ENCODE measurements at places on chromosomes 5 and 9.

DNA sequence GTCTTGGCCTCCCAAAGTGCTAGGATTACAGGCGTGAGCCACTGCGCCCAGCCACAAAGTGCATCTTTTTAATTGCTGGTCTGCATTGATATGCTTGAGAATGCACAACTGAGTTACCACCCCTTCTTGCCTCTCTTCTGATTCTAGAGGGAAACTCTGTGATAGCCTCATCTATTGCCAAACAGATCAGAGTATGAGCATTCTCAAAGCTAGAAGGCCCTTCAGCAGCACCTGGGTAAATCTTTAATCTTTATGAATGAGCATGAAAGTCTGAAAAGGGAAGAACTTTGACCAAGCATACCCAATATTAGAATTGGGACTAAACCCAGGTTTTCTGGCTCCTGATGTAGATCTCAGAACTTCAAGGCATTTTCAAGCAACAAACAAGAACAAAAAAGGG lies 298.3 kb upstream of the TNC start:
- DNase-seq: no peak

DNA sequence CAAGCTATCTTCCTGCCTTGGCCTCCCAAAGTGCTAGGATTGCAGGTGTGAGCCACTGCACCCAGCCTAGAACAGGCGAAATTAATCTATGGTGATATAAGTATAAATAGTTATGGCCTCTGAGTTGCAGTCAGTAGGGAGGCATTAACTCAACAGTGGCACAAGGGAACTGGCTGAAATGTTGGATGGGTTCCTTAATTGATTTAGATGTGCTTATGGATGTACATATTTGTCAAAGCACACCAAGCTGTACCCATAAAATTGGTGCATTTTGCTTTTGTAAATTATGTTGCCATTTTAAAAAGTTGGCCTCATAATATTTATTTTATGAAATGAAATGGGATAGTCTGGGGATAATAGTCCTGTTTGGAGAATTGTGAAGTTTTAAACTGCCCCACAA lies 36.8 kb upstream of the GLIPR2 start:
- no peak for DNase-seq

DNA sequence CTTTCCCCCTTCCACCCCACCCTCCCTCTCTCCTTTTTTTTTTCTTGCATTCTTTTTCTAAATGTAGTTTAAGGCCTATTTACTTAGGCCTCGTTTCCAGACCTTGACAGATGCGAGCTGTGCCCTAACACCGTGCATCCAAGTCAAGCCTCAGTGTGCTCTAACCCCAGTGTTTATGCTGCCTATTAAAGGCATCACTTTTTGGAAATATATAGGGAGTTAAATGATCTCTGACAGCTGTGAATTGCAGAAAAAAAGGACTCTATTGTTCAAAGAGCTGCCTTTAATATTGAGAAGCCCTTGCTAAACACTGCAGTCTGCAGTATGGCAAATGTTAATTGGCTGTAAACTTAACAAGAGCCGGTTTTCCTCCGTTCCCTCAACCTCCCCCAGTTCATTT lies 270.4 kb upstream of the TUT7 start:
- no peak for DNase-seq

DNA sequence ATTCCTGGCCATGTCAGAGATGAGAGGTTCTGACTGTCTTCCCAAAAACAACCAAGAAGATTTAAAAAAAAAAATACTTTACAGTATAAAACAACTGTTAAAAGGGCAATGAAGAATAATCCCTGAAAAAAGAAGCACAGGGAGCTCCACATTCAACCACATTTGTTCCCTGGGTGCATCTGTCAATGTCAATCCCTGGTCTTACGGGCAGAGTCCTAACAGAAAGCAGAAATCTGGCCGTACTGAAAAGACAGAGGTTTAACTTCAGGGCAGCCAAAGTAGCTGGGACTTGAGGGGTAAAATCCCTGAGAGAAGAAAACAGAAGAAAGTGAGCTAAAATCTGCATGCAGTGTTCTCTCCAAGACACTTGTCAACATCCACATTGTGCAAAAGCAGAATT lies 76.6 kb downstream of the RICTOR start:
- no peak for DNase-seq

GRCh38 chr9:2024888-2025782 lies 10.0 kb downstream of the SMARCA2 start:
- DNase-seq: no peak

DNA sequence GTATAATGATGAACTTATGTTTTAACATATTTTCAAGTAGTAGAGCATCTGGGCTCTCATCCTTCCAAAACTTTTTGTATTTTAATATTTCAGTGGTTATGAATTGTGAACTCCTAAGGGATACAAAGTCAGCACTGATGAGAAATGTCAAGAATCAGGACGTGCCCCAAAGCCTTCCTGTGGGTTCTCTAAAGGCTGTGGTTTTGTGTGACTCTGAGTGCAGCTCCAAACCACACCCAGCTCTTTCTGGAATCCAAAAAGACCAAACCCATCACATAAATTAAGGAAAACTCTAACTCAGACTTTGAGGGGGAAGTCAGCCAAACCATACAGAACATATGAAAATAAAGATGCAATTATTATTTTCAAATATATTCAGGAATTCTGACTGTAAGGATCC lies 40.8 kb upstream of the SMU1 start:
- no peak for DNase-seq

GRCh38 chr9:2725126-2725525 lies 7.8 kb downstream of the KCNV2 start:
- DNase-seq: no peak

DNA sequence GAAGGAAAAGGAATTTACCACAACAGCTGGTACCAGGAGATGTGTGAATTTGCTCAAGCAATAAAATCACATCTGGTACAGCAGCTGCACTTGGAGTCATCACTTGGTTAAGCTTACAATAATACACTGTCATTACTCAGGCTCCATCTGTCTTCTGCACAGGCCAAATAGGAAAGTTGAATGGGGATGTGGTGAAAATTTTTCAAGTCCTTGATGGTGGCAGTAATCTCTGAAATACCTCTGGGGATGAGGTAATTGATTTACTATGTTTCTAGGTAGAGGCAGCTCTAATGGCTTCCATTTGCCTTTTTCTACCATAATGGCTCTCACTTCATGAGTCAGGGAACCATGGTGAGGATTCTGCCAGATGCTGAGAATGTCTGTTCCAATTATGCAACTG lies 206.8 kb upstream of the ATP10B start:
- no peak for DNase-seq

DNA sequence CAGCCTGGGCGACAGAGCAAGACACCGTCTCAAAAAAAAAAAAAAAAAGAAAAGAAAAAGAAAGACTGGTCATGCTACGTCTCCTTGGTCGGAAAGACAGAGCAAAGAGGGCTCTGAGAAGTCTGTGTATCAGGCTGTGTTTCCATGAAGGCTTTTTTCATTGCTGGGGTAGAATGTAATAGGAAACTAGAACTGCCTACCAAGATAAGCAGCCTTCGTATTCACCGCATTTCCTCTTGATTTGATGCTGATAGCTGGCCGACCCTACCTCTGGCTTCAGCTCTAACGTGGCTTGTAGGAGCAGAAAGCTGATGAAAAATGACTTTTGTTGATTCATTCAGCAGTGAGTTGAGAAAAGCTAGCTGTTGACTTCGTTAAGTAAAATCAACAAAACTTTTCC lies 17.4 kb downstream of the SLC1A3 start:
- no peak for DNase-seq

DNA sequence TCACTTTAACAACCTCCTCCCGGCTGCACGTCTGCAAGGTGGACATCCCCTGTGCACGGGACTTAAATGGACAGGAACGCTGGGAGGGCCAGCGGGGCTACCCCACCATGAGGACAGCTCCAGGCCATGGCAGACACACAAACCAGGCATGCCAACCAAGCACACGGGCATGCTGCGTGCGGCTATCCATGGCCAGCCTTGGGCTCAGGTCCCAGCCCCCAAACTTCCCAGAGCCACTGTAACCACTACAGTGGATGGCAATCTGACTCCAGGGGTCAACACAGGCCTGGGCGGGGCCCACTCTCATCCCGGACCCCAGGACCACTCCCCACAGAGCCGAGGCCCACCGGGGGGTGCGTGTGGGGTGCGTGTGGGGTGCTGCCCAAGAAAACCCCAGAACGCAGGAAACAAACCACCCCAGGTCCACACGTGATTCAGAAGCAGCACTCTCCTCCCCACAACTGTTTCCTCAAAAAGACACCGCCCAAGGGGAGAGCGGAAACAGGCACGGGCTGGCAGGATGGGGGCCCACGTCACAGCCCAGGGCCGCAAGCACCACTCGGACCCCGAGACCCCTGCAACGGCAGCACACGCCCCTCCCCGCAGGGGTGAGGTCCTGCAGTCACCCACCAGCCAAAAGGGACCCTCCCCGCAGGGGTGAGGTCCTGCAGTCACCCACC lies 7.4 kb downstream of the SLC12A7 start:
- no peak for DNase-seq

DNA sequence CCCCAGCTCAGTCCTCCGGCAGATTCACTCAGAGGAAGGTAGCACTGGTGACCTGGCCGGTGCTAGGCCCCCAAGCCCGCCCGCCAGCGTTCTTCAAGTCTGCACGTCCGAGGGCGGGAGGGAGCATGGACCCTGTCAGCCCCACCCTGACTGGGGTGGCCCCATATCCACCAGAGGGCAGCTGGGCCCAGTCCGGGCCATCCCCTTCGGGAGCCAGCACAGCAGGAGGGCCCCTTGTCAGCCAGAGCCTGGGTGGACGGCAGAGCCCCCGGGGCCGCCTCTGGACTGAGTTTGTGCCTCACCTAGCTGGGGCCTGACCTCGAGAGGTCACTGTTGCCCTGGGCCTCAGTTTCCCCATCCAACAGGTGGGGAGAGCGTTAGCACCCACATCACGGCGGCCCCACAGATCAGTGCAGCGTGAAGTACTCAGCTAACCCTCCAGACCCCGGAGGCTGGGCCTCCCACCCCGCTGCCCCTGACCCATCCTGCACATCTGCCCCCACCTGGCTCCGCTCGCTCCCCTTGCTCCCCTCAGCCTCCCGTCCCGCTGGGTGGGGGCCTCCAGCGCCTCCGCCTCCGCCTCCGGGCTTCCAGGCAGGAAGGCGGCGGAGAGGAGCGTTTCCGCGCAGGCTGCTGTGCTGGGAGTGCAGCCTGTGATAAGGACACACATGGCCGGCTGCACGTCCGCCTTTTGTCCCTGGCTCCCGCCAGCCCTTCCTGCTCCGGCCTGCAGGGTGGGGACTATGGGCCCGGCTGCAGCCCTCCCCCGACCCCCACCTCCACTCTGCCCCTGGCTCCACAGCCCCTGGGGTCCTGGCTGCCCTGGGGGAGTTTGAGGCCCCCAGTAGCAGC lies 16.6 kb upstream of the EGFL7 start:
- DNase-seq: no peak

- DNase-seq: no peak
These were observed 116.9 kb downstream of the ARRDC3 start for GRCh38 chr5:91266184-91266705.

GRCh38 chr5:71528206-71528605 lies 58.9 kb upstream of the MCCC2 start:
- DNase-seq: no peak

DNA sequence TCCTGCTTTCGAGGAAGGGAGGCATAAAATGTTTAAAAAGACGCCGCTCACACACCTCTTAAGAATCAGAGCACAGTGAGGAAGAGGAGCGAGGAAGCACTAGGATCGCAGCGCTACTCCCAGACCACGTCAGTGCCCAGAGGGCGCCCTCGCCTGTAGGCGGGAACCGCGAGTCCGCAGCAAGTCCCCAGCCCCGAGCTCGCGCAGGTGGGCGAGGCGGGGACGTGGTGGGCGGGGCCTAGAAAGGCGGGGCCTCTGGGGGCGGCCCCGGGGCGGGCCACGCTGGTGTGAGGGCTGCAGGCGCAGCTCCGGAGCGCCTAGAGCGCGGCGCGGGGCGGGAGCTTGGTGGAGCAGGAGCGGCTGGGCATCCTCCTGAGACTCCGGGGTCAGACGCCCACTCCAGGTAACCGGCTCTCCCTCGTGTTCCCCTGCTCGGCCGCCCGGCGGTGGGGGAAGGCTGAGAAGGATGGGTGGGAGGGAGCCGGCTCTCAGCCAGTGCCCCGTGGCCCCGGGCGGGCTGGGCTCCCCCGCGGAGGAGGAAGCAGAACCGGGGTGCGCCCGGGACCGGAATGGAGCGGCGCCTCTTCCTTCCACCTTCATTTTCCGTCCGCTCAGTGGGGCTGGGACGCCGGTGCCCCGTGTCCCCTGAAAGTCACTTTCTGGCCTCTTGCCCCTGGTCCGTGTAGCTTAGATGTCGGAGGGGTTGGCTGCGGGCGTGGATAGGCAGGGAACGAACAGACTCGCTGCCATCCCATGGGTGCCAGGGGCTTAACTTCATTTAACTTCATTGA lies at the start of gene GCNT1:
Gene GCNT1 (plus strand): TSS at position 280 of the 791 bp plus-strand sequence. CDS start 43,200 bp downstream, outside the sequence.
- peak; percentile 80 for DNase-seq

DNA sequence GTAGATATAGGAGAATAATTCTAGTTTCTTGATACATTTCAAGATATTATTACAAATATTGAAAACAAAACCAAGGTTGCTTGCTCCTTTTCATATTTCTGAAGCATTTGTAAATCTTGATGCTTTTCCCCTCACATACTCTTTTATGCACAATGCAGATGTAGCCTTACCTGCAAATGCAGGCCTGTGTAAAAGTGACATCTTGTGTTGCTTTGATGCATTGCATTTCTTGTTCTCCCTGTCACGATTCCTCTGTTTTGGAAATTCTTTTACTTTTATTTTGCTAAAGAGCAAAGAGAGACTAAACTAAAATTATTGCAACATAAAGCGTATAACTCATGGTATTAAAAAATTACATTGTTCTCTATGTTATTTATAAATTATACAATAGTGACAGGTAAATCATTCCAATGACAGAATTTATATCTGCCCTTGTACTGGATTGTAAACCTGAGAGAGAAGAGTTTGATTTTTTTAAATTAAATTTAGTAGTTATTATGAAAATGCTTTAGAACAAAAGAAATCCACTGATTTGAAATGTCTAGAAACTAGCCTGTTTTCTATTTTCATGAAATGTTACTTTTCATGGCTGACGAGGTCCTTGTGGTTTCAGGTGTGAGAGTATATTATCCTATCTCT lies 970.0 kb downstream of the MAT2B start:
- DNase-seq: no peak

DNA sequence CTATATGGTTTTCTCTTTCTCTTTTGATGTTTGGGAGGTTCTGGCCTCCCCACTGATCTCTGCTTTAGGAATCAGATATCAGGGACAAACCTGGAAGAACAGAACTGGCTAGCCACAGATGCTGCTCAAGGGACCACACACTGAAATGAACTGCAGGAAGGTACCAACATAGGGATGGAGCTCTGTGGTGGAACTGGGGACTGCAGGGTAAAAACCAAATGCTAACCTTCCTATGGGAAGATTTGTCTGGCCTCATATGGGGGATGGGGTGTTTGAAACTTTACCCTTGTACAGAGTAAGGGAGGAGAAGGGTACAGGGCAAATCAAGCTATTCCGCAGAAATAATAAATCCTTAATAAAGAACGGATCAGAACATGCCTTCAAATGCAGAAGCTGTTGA lies 49.4 kb downstream of the ELOVL7 start:
- no peak for DNase-seq

- no peak for DNase-seq
These were observed 249.7 kb upstream of the TMEM161B start for GRCh38 chr5:88518131-88519016.

GRCh38 chr9:137157618-137158415 lies 12.0 kb downstream of the LRRC26 start:
- no peak for DNase-seq

Data from iPS DF 19.7 (cell line).